Pulmonary artery endothelial cell (primary cell): ENCODE measurements at places on chromosomes 12 and 14. TPM values are rescaled to one million over a fixed set of nuclear protein-coding genes. Genes with fewer than 3 reads are reported as not detected.

DNA sequence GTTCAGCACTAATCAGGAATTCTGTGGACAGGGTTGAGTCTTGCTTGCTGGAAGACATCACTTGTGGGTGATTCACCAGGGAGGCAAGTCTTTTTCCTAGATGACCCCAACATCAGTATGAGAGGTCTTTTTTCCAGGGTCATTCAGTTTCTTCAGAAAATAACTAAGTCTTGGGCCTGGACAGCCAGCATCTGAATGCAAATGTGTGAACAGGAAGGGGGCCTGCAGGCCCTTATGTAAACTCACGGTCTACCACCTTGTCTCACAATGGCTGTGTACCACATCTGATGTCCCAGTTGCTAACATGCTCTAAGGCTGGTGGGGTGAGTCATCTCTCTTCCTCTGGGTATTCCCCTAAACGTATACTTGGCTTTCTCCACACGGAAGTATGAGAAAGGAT, 79.2 kb downstream of the HECTD4 start:
- peak; percentile 75 for DNase-seq

DNA sequence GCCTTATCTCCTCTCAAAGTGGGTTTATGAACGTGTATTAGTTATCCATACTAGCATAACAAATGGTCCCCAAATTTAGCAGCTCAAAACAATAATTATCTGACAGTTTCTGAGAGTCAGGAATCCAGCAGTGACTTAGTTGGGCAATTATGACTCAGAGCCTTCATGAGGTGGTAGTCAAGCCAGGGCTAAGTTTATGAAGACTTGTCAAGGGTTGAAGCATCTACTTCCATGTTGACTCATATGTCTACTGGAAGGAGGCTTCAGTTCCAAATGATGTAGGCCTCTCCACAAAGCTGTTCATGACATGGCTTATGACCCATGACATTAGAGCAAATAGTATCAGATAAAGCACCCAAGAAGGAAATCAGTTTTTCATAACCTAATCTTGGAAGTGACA, 73.2 kb downstream of the IPO8 start:
- DNase-seq: no peak

The ANKRD33 gene
- total RNA-seq: 0.07 and 0.20 TPM in 2 replicates

GRCh38 chr14:74975059-74975810, 19.8 kb upstream of the PGF start:
- no peak for DNase-seq

DNA sequence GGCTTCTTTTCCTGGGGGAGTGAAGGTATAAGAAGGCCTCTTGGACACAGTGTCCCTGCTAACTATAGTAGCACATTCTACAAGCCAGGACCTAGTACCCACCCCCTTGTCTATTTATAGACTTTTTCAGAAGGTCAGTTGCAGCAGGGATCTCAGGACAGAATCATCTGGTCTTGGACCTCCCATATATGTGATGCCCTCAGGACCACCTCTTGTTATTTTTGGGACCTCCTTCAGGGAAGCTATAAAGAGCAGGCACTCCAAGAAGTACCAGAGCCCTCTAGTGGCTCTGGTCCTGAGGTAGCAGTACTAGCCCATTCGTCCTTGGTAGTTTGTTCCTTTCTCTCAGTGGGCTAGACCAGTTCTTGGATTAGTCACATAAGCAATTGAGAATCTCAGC, 4.3 kb downstream of the COQ10A start:
- no peak for DNase-seq

DNA sequence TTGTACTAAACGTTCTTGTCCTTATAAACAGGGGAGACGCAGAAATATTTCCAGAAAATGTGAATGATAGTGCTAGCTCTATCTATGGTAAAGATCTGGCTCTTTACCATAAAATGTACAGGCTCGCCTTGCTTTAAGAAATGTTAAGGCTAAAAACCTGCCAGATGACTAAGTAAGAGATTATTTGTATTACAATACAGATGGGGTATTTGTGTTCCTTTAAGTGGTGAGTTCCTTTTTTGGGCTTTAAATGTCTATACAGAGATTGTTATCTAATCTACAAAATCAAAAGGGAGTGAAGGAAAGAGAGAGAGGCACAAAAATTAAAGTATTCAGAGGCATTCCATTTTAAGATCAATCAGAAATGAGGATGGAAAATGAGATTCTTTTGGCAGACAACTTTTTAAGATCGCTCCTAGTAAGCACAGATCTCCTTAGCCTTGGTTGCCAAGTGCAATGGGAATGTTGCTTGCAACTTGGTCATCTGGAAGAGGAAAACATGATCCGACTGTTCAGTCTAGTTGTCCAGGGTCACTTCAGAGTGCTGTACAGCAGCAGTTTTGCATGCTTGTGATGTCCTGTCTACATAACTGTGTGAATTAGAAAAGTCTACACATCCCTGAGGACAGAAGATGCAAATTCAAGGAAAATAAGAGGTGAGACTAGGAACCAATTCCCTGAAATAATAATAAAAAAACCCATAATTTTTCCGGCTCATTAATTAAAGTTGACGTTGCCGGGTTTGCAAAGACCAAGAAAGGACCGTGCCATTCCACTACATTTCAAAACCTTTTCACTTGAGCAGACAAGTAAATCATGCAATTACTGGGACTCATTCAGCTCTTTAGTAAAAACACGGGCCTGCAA, 380.8 kb downstream of the EGLN3 start:
- no peak for DNase-seq

The CYP27B1 gene
- total RNA-seq: 0.35 and 0.66 TPM in 2 replicates

- peak; percentile 60 for DNase-seq
These were observed 73.8 kb downstream of the KIAA0586 start for GRCh38 chr14:58501214-58501816.

The KCNK10 gene
- 0.13 TPM in 1 of 2 replicates, not detected in the other for total RNA-seq

DNA sequence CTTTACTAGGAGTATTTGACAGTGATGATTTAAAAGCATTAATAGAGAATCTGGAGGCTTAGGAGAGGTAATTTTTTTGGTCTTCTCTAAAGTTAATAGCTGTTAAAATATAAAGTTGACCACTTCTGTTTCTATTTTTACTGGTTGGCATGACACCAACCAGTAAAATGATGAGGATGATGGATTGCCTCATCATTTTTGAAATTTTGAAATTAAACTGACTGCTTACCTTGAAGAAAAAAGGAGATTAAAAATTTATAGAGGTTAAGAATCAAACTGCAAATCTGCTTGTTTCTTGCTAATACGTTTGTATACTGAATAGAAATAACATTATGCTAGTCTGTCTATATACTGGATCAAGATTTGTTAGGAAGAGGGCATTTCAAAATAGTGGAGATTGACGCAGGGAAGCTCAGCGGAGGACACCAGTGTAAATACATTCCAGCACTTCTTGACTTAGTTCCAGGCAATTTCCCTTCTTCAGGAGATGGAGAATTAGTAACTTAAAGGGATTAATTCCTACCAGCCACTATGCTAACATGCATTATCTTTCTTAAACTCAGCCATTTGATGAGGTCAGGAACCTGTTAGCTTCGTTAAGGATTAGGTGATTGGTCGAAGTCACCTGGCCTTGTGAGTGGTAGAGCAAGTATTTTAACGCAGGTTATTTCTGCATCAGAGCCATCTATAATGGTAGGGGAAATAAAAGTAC, 3.6 kb downstream of the EID3 start:
- DNase-seq: no peak

The CRACR2A gene
- total RNA-seq: 7.1 and 19.5 TPM in 2 replicates

- no peak for DNase-seq
These were observed 34.9 kb downstream of the PRPF40B start for GRCh38 chr12:49658276-49658675.

GRCh38 chr14:61335049-61335448, 13.7 kb downstream of the PRKCH start:
- DNase-seq: no peak

The KRT7 gene
- 288 and 399 TPM in 2 replicates for total RNA-seq

The CD9 gene
- 1,428 and 1,437 TPM in 2 replicates for total RNA-seq

- no peak for DNase-seq
These were observed 1066.5 kb downstream of the TMTC2 start for GRCh38 chr12:83753205-83753604.

The PRPH gene
- total RNA-seq: 0.26 and 0.53 TPM in 2 replicates

DNA sequence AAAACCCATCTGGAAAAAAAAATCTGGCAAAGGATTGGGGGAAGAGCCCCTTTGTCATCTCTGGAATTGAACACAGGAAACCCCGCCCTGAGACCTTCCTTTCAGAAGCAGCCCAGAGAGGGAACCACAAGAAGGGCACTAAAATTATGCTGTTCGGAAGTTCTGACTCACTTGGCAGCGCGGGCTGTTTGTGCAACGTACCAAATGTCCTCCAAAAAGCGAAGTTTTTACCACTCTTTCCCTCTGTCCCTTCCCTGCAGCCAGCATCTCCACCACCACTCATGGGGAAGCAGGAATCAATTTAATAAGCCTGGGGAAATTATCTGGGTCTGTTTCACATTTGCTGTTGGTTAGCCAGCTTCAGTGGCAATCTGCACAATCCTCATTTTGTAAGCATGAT, 3.2 kb upstream of the SYNE3 start:
- no peak for DNase-seq

GRCh38 chr12:110123919-110124268, 263 bp upstream of the IFT81 start:
- no peak for DNase-seq

- no peak for DNase-seq
These were observed 1.6 kb upstream of the C12orf71 start for GRCh38 chr12:27083861-27084394.

- DNase-seq: no peak
These were observed 52.2 kb downstream of the SSH1 start for GRCh38 chr12:108805136-108805535.

The FGF6 gene
- total RNA-seq: not detected in 2 replicates

DNA sequence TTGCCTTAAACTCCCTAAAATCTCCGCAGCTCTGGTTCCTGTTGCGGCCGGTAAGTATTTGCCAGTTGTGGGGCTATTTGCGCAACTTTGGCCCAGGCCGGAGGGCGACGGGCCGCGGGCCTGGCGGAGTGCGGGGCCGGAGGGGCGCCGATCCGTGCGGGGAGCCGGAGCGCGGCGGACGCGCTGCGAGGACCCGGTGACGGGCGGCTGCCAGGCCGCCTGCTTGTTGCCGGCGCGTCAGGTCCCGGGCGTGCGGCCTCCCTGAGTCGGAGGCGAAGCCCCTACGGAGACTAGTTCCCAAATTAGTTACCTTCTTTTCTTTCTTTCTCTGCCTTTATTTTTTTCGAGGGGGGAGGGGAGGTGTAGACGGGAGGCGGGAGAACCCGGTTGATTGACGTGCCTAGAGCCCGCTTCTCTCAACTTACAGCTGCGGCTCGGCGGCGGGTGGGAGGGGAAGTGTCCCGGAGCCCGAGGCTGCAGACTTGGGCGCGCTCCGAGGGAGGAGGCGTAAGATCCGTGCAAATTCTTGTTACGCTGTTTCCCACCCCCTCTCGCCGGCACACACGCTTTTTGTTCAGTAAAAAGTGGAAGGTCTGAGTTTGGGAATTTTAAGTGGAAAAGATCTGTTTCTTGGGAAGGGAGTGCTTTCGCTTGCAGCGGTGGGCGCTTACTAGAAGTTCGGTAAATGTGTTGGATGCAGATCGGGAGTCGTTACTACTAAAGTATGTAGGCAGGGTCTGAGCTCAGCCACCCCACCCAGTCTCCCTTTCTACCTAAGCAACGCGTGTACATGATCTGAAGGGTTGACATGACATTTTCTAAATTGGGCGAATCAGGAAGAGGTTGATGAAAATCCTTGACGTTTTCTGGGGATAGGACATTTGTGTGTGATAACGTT, 576 bp downstream of the ZBTB1 start:
- DNase-seq: peak; percentile 53

DNA sequence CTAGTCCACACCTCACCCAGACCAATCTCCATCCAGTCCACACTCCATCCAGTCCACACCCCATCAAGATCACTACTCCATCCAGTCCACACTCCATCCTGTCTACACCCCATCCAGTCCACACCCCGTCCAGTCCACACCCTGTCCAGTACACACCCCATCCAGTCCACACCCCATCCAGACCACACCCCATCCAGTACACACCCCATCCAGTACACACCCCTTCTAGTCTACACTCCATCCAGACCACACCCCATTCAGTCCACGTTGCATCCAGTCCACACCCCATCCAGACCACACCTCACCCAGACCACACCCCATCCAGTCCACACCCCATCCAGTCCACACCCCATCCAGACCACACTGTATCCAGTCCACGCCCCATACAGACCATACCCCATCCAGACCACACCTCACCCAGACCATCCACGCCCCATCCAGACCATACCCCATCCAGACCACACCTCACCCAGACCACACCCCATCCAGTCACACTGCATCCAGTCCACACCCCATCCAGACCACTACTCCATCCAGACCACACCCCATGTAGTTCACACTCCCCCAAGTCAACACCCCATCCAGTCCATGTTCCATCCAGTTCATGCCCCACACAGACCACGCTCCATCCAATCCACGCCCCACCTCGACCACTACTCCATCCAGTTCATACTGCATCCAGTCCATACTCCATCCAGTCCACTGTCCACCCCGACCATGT, 116.6 kb upstream of the RTL1 start:
- DNase-seq: no peak
